Stimulated activated CD8-positive, alpha-beta memory T cell treated with anti-CD3 and anti-CD28 coated beads, Interleukin-4, amount 100 ng/mL, for 24 hours (primary cell): ENCODE measurements at places on chromosomes 7 and 10.

DNA sequence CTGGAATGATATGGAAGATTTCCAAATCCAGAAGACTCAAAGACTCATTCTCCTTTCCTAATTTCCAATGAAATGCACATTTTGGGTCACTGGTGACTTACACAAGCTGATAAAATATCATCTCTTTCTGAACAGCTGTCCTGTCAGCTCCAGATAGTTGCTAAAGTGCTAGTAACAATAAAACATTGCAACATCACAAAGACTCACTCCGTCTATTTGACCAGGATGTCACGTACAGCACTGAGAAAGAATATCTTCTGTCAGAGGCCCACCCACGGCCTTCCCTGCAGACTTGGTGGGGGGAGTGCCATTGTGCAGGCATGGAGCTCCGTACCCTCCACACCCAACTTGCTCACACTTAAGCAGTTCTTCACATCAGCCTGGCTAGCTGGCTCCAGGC lies 78.9 kb upstream of the EGR2 start:
- DNase-seq = no peak

DNA sequence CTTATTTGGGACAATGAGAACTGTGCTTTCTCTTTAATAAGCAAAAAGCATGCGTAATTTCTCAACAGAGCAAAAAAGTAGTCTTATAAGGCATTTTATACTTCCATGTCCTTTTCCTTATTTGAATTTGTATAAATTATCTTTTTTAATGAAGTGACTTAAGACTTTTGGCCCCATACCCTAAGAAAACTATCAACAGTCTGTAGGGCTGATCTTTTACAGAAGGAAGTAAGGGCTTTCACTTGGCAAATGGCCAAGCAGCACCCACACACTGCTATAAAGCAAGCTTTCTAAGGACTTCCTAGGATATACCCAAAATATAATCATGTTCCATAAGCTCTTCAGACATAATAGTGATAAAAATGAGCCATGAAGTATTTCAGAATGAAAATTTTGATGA lies 3.4 kb downstream of the CRPPA start:
- no peak for DNase-seq

DNA sequence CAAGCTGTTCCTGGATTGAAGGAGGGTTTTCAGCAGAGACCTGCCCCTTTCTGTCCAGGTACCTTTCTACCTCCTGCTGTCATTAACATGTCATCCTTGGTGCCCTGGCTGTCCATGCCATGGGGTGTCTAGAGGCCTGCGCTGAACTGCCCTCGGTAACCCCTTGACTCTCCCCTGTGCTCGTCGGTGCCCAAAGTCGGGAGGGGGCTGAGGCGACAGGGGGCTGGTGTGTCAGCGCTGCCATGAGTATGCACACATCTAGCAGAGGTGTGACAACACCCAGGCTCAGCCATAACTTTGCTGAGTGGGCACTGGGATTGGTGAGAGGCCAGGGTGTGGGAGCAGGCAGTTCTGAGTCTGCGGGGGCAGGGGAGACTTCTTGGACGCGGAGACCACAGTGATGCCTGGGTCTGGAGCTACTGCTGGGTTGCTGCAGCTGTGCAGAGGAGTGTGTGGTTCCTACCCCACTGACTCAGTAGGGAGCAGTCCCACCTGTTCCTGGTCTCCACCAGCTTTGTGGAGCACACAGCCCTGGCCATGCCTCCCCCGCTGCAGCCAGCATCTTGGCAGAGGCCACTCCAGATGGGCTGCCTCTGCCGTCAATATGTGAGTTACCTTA lies 376.2 kb upstream of the SEMA3C start:
- no peak for DNase-seq

DNA sequence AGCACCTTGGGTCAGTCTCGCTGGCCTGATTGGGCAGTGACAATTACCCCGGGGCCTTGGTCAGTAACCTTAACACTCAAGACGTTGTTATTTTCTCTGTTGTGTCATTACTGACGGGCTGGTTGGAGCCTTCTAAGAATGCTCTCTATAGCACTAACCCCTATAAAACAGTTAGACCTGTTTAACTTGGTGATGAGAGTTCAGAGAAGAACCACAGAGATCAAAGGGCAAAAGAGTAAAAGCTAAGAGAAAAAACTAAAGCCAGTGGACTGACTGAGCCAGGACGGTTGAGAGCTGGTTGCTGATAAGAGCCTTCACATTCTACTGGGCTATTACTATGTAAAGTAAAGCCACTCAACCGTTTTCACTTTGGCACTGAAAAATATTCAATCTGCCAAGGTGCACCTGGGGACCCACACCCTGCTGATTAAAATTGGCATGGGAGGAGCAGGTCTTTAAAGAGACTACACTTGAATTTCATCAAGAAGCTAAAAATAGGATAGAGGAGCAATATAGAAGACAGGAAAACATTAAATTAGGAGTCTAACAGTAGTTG lies 13.6 kb upstream of the ITGB1 start:
- no peak for DNase-seq

GRCh38 chr10:125687507-125688185 lies 4.7 kb upstream of the TEX36 start:
- no peak for DNase-seq

GRCh38 chr7:12630513-12630819 lies 57.0 kb upstream of the ARL4A start:
- no peak for DNase-seq

DNA sequence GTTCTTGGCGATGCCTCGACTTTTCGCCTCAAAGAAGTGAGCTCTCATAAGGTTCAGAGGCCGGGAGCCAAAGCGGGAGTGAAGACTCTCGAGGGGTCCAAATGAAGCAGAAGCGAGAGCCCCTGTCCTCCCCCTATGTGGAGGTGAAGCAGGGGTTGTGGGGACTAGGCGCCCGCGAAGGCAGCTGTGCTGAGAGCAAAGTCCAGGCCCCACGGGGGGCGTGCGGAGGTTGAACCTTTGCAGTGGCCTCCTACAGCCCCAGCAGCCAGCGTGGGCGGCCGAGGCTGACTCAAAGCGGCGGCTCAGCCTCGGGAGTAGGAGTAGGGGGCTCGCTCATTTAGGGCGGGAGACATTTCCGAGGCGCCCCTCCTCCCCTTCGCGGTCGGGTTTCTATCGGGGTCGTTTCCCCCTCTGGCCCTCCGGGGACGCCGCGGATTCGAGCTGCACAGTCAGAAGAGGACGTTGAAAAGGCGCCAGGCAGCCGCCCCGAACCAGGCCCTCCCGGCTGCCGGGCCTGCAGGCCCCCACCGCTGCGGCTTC lies 553 bp upstream of the ADD3 start:
- peak; percentile 51 for DNase-seq
